ENCODE measurements at places on chromosomes 1 and 21.

- no peak for DNase-seq
Measured at GRCh38 chr21:33254766-33255165, 11.4 kb upstream of the IL10RB start.

DNA sequence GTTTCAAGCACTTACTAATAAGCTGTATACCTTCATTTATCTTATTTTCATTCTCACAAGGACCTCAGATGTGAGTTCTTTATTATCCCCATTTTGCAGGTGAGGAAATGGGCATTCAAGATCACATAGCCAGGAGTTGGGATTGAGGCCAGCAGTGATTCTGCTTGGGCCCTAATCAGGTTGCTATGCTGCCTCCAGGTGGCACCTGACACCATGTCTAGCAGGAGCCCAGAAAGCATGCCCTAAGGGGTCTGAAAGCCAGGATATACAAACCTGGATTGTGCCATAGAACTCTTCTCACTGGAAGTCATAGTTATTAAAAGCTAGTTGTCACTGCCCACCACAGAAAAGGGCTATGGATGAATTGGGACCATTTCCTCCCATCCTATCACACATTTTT is 61.1 kb downstream of the FYB2 start:
- DNase-seq, result peak; percentile 53

DNA sequence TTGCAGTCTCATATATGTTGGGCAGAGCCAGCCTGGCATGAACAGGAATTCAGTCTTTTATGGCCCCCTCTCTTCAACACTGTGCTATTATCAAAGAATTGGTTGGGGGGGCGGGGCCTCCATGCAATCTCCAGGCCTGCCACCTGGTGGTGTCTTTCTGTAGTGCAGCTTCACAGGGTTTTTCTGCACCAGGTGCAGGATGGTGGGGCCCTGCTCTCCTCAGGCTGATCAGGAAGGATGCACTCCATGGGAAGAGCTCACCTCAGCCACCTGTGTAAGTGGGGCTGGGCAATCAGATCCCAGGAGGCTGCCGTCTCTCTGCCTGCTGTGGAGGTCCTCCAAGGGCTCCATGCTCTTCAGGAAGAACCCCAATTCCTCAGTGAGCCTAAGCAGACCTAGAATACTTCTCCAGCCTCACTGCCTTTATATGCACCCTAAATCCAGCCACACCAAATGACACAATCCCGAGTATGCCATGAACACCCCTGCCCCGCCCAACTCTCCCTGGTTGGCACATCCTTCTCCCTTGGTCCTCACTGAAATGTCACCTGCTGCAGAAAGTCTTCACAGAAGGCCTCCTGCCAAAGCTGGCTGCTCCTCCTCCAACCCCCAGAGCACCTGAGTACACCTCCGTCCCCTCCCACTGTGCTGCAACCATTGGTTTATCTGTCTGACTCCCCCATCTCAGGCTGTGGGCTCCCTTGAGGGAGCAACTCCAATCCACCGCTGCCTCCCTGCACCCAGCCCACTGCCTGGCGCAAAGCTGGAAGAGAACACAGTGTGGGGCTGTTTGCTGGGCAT is 16.5 kb downstream of the STK40 start:
- DNase-seq, result peak; percentile 79

DNA sequence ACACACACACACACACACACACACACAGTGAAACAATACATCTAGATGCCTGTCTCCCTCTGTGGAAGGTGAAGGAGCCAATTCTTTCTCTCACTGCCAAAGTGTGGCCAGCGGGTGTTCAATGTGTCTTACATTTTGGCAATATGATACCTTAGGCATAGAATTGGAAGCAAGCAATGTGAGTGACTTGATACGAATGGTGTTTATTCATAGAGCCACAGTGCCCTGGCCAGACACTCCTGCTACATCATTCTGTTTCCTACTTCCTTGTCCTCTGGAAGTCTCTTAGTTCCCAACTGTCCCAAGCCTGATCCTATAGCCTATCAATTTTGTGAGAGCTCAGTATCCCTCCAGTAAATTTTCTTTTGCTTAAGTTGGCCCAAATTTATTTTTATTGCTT is 170.0 kb upstream of the L1TD1 start:
- DNase-seq, result no peak

DNA sequence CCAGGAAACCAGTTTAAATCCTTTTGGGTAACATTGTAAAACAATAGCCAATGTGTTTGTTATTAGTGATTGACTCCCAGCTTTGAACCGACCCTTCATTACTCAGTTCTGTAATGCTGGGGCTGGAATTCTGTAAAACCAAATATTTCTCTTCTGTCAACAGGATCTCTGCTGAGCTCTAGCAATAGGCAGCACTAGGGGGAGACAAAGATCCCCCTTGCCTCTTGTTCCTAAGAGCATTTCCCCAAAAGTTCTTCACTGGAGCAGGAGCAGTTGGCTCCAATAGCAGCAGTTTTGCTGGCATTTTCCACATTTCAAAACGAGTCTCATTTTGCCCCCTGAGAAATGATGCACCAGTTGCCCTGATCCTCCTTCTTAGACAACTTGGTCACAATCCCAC is 1671.1 kb downstream of the MRPL39 start:
- DNase-seq, result no peak

- no peak for DNase-seq
Measured at GRCh38 chr1:195202241-195202640, 1406.0 kb downstream of the KCNT2 start.

- DNase-seq, result no peak
Measured at GRCh38 chr1:115839679-115840237, 1.2 kb downstream of the NHLH2 start.

DNA sequence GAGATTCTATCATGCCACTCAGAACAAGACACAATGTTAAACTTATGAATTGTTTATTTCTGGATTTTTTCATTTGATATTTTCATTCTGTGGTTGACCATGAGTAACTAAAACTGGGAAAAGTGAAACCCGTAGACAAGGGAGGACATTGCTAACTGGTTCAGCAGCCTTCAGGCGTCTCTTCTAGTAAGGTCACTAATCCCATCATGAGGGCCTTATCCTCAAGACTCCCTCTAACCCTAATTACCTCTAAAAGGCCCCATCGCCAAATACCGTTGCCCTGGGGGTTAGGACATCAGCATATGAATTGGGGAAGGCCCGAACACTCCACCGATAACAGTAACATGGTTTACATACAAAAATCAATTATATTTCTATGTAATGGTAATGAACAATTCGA is 247.6 kb downstream of the TM2D1 start:
- no peak for DNase-seq

DNA sequence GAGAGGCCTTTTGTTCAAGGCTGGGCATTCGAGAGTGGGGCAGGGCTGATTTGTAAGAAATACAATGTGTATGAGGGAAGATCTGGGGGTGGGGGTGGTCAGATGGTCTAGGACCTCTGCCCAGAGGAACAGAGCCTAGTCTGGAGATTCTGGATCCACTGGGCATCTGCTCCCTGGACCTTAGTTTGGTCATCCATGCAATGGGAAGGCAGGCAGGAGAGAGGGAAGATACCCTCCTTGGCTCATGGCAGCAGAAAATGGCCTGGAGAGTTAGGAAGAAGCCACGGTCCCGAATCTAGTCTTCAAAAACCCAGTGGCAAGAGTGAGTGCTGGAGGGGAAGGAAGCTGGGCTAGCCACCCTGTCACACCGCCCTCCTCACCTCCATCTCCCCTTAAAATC is 38.8 kb downstream of the CITED4 start:
- no peak for DNase-seq

- no peak for DNase-seq
Measured at GRCh38 chr1:13770743-13771142, 70.8 kb downstream of the PRDM2 start.

GRCh38 chr1:154186852-154187501 is 4.9 kb downstream of the TPM3 start:
- no peak for DNase-seq

- no peak for DNase-seq
Measured at GRCh38 chr1:31000301-31000700, 65.2 kb downstream of the PUM1 start.

GRCh38 chr21:43191521-43191920 is 22.7 kb downstream of the CRYAA start:
- DNase-seq, result no peak

GRCh38 chr1:75338616-75339483 is 204.7 kb downstream of the LHX8 start:
- DNase-seq, result no peak

- no peak for DNase-seq
Measured at GRCh38 chr1:104136621-104137020, 386.9 kb downstream of the AMY1C start.

DNA sequence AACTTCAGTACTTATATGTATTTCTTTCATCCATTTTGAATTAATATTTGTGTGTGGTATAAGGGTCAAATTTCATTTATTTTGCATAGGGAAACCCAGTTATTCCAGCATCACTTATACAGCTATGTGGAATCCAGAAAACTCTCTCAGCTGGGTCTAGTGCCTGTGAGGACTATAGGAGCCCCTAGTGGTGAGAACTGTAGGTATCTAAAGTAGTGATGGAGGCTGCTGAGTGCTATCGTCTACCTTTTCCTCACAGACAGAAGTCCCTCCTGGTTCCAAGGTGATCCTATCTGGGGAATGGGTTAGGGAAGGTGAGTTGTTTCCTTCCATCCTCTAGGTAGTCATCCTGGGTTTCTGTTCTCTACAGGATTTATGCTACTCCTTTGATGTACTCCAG is 352.0 kb upstream of the C1orf87 start:
- DNase-seq, result no peak

DNA sequence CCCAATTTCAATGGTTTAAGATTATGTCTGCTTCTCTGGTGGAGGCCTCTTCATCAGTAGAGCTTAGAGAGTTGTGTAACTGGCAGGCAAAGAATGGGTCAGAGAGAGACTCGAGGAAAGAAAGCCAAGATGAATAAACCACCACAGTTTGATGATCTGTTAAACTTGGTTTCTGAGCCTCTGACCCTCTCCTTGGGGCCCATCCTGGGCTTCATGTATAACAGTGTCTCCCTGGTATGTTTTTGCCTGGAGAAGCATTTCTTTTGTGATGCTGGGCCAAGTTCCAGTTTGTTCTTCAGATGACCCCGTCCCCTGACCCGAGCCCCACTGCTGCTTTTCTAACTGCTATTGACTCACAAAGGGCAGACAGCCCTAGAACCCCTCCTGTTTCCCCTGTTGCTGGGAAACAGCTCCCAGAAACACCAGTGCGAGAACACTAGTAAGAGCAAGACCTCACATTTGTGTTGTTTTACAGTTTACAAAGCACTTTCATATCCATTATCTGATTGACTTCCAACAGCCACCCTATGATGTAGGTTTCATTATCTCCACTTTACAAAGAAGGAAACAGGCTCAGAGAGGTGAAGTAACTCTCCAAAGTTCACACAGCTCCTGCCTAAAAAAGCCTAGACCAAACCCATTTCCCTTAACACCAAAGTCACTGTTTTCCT is 9.0 kb downstream of the CD2 start:
- no peak for DNase-seq
